Stimulated activated CD4-positive, alpha-beta T cell treated with anti-CD3 and anti-CD28 coated beads, Interleukin-4, amount 100 ng/mL, for 48 hours (primary cell): ENCODE measurements at places on chromosomes 12 and 14.

- no peak for DNase-seq
These were observed 6.3 kb upstream of the TMEM121 start for GRCh38 chr14:105519946-105520698.

GRCh38 chr14:21108791-21109190 is 7.9 kb downstream of the TMEM253 start:
- no peak for DNase-seq

DNA sequence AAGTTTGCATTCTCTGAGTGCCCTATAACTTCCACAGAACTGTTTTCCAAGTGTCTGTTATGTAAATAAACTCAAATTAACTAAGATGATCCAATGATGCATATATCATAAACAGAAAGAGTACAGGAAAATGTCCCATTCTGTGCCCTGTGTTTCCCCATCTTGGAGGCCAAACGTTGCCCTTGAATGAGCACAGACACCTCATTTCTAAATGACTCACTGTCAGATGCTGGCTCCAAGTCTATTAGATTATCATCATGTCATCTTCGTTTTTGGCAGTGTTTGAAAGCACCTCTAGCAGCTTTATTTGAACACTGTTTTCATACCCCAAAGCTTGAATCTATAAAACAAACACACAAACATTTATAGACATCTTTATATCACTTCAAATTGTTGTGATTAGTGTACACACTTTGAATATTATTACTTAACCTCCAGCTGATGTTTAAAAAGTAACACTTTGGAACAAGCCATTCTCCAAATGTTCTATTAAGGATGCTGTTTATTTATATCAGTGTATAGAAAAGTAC is 424.2 kb downstream of the NOVA1 start:
- DNase-seq: no peak

GRCh38 chr14:22088614-22089342 is 415.2 kb upstream of the OR4E1 start:
- no peak for DNase-seq

DNA sequence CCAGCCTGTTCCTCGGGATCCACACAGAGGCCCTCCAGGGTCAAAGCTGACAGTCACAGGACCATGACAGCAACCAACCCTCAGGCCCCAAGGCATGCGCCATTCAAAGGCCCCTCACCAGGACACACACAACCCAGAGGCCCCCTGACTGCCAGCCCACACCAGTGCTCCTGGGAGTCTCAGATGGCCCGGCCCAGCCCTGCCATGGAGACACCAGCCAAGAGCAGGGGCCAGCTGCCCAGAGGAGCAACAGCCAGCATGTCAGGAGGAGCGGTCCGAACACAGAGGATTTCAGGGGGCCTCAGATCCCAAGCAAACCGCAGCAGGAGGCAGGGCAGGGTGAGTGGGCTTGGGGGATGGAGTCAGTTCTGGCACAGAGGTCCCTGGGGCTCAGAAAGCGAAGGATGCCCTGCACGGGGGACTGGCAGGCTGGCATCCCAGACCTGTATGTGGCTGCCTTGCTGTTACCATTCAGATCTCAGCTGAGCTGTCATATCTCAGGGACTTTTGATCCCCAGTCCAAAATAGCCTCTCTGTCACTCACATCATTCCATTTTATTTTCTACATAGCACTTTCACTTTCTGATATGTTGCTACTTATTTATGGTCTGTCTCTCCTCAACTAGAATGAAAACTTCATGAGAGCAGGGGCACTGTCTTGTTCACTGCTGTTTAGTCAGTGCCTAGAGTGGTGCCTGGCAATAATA is 4.8 kb downstream of the TMEM229B start:
- no peak for DNase-seq

GRCh38 chr12:52615912-52616311 is 2.4 kb downstream of the KRT73 start:
- DNase-seq: no peak

GRCh38 chr14:96368534-96368933 is 5.2 kb downstream of the GSKIP start:
- DNase-seq: no peak

- DNase-seq: no peak
These were observed 46.6 kb upstream of the NR1H4 start for GRCh38 chr12:100427078-100427477.

GRCh38 chr12:65634626-65635331 is 189.5 kb upstream of the HMGA2 start:
- no peak for DNase-seq

- DNase-seq: no peak
These were observed 623 bp upstream of the TSPAN8 start for GRCh38 chr12:71158361-71158882.

- no peak for DNase-seq
These were observed 129.6 kb downstream of the GRIN2B start for GRCh38 chr12:13851828-13852227.

DNA sequence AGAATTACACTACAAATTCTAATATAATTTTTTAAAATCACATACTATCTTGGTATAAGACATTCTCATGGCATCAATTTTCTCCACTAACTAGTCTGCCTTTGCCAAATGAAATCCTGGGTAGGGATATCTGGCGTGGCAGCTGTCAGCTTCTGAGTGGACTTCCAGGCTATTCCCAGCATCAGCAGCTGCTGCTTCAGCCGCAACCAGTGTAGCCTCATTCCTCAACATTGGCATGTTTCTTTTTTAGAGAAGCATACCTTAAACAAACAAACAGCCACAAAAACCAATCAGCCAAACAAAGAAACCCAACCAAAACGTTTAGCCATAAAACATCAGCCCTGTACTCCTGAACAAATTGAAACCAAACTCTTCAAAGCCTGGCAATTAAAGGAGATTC is 235.8 kb downstream of the SSPN start:
- no peak for DNase-seq

DNA sequence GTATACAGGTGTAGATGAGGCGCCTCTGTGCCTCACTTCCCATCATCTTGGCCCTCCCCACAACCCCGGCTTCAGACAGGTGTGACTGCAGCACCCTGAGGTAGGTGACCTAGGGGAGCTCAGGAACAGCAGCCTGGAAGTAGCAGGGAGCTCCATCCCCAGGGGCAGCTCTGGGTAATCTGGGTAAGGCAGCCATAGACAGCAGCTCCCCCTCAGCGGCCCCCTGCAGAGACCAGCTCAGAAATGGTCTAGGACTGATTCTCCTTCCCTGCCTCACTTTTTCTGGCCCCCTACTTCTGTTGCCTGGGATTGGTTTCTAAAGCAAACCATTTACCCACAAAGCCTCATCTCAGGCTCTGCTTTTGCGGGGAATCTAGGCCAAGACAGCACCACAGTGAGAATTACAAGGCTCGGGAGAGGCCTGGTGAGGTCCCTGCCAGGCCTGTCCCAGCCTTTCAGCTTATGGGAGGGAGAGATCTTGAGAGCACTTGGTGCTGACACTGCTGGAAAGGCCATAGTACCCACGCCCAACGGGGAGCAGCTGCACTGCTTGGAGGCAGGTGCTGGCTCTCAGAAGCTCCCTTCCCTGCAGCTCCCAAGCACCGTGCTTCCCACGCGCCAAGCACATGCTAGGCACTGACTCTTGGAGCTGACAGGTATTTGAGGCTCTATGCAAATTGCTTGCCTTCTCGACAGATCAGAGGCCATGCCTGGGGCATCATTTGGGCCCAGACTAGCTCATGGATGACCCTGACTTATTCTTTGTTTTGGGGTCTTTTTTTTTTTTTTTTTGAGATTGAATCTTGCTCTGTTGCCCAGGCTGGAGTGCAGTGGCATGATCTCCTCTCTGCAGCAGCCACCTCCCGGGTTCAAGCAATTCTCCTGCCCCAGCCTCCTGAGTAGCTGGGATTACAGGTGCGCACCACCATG is 45.1 kb upstream of the TRAF3 start:
- no peak for DNase-seq

GRCh38 chr14:60171690-60172089 is 6.5 kb upstream of the DHRS7 start:
- no peak for DNase-seq

DNA sequence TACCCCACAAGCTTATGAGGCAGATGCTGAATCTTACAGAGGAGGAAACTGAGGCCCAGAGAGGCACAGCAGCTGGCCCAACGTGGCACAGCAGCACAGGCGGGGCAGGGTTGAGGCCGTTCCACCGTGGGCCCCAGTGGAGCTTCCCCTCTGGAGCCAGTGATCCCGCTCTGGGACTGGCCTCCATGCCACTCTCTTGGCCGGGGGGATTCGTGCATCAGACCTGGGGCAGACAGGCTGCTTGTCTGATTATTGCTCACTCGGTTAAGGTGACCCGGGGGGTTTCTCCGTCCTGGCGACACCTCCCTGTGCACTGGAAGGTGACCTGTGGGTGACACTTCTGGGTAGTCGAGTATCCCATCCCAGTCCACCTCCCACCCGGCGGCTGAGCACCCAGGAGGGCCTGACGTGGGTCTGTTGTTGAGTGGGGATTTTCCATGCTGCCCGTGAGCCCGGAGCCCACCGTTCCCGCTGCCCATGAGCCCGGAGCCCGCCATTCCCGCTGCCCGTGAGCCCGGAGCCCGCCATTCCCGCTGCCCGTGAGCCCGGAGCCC is 27.8 kb downstream of the NOC4L start:
- no peak for DNase-seq

DNA sequence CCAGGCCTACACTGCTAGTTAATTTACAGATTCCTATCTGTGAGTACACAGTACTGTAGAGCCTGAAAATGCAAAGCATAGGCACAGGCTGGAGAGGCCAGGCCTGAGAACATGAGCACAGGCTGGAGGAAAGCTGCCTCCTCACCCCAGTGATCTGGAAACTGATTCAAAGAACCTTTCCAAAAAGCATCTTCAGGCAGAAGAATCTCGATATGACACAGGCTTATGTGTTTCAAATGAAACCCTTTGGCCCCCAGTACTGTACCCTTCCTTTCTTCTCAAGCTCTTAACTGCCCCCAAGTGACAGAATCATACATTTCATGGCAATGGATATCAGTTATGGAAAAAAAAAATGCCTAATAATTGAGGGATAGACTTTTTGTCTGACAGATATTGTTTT is 122.0 kb downstream of the KCNC2 start:
- no peak for DNase-seq

DNA sequence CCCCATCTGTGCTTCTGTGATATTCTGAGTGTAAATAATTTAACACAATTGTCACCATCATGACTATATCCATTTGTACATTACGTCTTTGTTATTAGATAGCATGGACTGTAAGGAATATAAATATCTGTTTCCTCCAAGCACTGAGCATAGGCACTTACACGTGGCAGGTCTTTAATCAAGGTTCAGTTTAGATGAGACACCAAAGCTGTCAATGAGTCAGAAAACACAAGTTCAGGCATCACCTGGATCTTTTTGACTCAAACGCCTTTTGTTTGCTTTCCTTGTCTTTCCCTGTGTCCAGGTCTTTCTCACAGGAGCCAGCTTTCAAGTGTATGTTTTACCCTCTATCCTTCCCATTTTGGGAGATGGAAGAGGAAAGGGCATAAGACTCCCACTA is 163.2 kb upstream of the CCDC198 start:
- no peak for DNase-seq

- no peak for DNase-seq
These were observed 107.3 kb downstream of the CACNA1C start for GRCh38 chr12:2160043-2160442.

DNA sequence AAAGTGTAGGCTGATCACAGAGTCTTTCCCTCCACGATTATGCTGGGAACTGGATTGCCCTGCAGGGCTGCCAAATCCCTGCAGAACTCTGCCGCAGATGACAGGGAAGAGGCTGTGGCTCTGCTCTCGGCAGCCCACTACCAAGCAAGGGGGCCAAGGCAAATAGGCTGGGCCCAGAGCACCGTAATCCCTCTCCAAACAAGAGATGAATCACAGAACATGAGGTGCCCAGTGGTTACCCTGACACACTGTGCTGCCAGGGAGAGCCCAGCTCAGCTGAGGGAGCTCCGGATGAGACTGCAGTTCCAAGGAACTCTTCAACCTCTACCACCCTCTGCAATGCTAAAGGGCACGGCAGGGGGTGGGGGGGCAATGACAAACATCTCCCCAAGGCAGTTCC is 33.9 kb downstream of the STON2 start:
- DNase-seq: no peak

GRCh38 chr12:45986641-45987339 is 3.6 kb downstream of the SCAF11 start:
- no peak for DNase-seq

DNA sequence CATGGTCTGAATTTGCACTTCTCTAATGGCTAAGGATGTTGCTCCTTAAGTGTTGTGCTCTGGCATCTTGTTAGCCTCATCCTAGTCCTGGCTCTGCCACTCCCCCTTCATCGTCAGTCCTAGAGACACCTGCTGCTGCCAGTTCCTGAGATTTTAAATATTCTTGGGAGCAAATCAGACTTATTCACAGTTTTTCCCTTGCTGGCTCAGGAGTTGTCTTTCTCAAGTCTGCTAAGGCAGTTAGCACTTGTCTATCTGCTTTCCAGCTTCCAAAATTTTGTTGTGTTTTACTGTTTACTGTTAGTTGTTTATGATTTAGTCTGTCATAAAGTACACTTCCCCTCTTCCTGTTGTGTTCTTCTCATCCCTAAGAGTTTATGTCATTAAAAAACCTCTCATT is 201.0 kb downstream of the KIF26A start:
- DNase-seq: no peak

DNA sequence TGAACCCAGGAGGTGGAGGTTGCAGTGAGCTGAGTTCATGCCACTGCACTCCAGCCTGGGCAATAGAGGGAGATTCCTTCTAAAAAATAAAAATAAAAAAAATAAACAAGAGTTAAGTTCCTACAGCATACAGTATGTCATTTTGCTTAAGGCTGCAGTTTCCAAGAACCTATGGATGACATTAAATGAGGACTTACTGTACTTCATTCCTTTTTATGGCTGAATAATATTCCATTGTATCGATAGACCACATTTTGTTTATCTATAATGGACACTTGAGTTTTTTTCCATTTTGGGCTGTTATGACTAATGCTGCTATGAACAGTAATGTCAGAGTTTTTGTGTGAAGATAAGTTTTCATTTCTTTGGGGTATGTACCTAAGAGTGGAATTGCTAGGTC is 17.4 kb downstream of the RASAL1 start:
- no peak for DNase-seq

DNA sequence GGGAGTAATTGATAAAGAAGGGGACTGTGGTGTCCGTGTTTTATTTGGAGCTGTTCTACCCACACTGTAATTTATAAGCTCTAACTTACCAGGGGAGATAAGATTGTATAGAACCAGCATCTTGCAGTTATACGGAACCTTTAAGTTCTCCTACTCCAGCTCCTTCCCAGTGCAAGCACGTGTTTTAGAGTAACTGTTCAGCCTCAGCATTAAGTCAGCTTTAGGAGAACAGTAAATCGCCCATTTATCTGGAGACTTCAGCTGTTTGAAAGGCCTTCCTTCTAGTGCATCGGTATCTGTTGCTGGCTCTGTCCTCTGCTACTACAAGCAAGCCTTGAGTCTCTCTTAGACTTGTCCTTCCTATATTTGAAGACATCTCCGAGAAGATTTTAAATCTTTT is 95.6 kb downstream of the ETV6 start:
- DNase-seq: no peak

GRCh38 chr12:27462851-27463250 is 16.3 kb downstream of the SMCO2 start:
- DNase-seq: no peak
